Foreskin fibroblast (primary cell): ENCODE measurements at places on chromosomes 5 and 9.

- DNase-seq = peak; percentile 77
These were observed 330.6 kb upstream of the MEF2C start for GRCh38 chr5:89213573-89213972.

DNA sequence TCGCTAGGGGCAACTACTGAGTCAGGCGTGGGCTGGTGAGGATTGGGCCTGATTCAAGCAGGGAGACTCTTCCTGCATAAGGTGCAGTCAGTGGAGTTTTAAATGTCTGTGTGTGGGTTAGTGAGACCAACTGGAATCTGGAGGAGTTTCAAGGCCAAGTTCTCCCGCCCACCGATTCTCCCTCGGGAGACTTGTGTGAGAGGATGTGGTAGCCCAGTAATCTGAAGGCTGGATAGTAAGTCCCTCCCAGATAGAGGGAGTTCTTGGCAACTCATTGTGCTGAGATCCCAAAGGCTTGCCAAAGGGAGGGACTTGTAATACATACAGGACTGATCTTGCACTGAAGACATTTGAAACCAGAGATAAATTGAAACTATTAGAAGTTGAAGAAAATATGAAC lies 51.8 kb downstream of the WDR36 start:
- DNase-seq = peak; percentile 64

- DNase-seq = no peak
These were observed 60.6 kb downstream of the FAM174A start for GRCh38 chr5:100595812-100596173.

DNA sequence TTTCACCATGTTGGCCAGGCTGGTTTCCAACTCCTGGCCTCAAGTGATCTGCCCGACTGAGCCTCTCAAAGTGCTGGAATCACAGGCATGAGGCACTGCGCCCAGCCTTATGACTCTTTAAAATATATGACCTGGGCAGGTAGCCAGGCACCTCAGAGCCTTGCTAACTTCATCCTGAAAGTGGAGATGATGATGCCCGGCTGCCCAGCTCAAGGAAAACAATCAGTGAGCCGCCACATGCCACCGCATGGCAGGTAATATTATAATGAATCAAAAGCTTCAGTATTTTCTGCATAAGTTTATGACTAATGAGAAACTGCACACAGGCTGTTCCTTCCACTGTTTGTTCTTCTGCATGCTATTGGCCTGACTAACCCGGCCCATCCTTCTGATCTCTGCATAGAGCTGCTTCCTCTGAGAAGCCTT lies 30.4 kb upstream of the DMRT1 start:
- DNase-seq = peak; percentile 11

DNA sequence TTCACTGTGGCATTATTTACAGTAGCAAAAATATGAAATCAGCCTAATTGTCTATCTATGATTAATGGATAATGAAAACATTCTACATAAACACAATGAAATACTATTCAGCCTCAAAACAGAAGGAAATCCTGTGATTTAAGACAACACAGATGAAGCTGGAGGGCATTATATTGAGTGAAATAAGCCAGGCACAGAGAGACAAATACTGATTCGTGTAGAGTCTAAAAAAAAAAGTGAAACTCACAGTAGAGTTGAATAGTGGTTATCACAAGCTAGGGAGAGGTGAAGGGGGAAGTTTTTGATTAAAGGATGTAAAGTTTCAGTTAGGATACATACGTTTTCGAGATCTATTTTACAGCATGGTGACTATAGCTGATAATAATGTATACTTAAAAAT lies 122.2 kb downstream of the ADAMTS6 start:
- DNase-seq = no peak

DNA sequence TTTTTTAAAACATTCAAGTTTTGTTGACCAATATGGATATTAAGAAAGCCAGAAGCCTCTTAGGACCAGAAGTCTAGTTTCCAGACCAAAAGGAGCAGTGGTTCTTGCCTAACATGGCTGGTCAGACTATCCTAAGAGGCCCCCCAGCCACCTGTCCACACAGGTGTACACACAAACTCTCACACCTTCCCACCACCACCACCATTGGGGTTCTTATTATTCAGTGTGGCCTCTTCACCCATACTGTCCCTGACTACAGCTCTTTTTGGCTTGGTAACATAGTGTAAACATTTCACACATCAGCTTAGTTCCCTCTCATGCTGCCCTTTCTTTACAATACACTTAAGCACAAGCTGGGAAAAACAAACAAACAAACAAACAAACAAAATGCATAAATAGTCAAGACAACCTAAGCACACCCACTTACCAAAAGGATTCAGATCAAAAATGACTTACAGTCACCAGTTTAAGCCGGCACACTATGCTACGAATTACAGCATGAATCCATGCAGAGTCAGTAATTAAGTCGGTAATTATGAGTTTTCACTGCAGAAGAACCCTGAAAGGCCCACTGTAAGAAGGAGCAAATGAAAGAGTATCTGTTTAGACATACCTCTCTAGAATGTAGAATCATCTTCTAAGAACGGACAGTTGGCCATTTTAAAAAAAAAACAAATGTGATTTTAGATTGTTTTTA lies 9.5 kb downstream of the LHFPL2 start:
- DNase-seq = no peak

- no peak for DNase-seq
These were observed 309.1 kb downstream of the NSG2 start for GRCh38 chr5:174354571-174354970.

GRCh38 chr5:143571642-143572624 lies 168.4 kb upstream of the NR3C1 start:
- DNase-seq = no peak

DNA sequence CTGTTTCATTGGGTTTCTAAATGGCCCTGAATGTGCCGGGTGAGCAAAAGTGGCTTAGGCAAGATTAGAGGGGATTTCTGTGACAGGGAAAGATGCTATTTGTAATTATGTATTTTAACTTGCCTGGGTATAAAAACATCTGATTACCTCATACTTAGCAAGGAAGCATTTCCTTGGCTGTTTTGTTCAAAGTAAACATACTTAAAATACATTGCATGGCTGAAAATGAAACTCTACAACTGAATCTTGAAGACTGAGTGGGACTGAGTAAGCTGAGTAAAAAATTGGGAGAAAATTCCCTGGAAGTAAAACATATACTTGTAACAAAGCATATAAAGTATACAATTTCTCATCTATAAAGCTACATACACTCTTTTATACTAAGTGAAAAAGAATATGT lies 197.5 kb downstream of the IRX1 start:
- no peak for DNase-seq

- no peak for DNase-seq
These were observed 84.0 kb downstream of the MARCHF11 start for GRCh38 chr5:16095612-16096011.

- peak; percentile 65 for DNase-seq
These were observed 1.0 kb upstream of the TPM2 start for GRCh38 chr9:35690614-35691333.

GRCh38 chr5:131230406-131230805 lies 33.4 kb upstream of the CDC42SE2 start:
- DNase-seq = no peak

DNA sequence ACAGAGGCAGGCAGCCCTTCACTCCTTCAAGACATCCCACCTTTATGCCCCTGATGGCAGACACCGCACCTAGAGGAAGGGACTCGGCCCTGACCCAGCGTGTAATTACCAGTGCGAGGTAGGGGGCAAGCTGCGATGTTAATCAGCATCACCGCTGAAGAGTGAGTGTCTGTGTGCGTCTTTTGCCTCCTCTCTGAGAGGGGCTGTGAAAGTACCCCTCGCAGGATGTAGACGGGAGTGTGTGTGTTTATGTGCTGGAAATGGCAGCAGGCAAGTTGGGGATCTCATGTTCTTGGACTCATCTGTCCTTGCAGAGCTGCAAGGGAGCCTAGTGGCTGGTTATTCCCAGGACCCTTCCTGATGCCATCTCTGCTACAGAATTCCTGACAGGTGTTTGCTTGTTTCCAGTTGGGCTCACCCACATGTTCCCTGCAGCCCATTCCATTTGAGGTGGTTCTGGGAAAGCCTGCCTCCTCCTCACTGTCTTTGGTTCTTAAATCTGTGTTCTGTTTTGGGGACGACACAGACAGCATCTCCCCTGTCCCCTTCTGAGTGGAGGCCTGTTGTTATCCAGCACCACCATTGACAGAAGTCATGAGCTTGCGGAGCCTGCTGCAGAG lies 70.5 kb downstream of the ZNF618 start:
- no peak for DNase-seq

GRCh38 chr5:134659922-134660321 lies 11.3 kb downstream of the SEC24A start:
- no peak for DNase-seq

DNA sequence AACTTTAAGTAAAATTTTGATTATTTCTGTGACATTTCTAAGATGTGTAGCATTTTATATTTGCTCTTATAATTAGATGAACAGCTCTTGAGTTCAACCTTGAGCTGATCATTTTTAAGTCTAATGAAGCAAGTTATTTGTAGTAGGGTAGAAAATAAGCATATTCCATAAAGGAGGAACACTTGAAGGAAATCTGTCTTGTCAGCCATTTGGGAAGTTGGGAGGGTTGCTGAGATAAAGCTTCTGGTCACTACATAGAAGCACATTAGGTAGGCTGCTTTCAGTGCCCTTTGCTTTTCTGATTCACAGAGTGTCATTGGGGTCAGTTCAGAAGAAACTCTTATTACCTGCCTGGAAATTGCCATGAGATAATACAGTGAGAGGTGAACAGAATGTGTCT lies 44.1 kb downstream of the SEC24A start:
- DNase-seq = no peak

GRCh38 chr5:59134471-59135163 lies 551.7 kb downstream of the RAB3C start:
- DNase-seq = no peak

GRCh38 chr9:137688725-137689124 lies 69.9 kb downstream of the EHMT1 start:
- DNase-seq = no peak

DNA sequence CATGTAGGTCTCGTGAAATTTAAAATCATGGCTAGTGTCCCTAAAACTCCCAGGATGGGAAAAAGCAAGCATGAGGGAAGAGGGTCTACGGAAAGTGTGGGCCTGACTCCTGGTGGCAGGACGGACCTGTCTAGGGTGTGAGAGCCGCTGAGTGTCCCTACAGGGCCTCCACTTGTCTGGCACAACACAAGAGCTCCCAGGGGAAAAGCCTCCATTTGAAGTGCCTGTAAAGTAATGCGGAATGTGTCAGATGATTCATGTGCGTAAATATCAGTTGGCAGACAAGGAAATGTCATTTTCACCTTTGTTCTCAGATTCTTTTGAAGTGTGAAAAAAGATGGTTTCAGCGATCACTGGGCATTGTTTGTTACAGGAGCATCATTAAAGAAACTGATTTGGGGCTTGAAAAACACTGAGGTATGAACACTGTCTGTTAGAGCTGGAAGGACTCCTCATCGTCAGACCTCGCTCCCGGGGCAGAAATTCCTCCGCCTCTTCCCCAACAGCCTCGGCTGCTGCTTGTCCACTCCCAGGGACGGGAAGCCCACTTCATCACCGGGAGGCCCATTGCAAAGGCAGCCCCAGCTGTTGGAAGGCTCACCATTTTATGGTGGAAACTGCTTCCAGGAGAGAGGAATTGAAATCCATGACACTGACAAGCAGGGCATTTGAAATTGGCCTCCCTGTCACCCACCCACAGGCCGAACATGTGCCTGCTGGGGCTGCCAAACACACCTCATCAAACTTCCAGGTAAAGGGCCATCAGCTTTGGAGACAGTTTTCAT lies 240.8 kb downstream of the FSTL4 start:
- DNase-seq = no peak

DNA sequence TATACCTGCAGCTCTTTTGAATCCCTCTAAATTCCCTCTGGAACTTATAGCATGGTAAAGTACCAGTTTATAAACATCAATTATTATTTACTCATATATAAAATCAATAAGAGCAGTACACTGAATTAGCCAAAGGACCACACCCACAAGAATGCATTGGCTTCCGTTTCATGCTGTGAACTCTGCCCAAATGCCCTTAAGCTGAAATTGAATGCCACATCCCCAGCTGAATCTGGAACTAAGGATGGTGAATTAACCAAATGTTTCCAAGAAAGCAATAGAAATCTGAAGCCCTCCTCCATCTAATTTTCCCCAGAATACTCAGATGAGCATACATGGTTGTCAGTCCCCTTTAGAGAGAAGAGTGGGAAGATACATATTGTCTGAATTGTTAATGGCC lies 436.4 kb upstream of the FTMT start:
- peak; percentile 33 for DNase-seq

- peak; percentile 92 for DNase-seq
These were observed at the start of gene PCDHGA12 for GRCh38 chr5:141430332-141431113. TSS of gene PCDHGA12 (plus strand) at chr5:141430507. CDS start at chr5:141430760, 253 bp downstream.

GRCh38 chr5:142713121-142713706 lies 27.3 kb upstream of the FGF1 start:
- DNase-seq = peak; percentile 67

- peak; percentile 94 for DNase-seq
These were observed 116.1 kb upstream of the RASA1 start for GRCh38 chr5:87151547-87151946.

DNA sequence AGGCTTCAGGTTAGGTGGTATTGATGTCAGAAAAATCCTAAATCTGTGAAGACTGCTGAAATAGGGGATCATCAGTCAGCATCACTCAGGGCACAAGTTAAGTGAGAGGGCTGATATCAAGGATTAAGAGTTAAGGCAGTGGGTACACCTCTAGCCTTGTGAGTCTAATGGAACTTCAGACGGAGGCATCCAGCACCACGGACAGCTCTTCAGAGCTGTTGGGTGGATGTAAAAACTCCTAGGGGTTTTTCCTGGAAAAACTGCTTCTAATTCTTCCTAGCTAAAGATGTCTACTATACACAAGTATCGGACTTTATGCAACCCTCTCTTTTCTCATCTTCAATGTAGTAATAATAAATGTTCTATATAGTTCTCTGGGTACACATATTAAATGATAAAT lies 165.9 kb downstream of the SH3GL2 start:
- peak; percentile 8 for DNase-seq

GRCh38 chr5:93279296-93279963 lies 301.6 kb downstream of the NR2F1-AS1 start:
- DNase-seq = no peak

DNA sequence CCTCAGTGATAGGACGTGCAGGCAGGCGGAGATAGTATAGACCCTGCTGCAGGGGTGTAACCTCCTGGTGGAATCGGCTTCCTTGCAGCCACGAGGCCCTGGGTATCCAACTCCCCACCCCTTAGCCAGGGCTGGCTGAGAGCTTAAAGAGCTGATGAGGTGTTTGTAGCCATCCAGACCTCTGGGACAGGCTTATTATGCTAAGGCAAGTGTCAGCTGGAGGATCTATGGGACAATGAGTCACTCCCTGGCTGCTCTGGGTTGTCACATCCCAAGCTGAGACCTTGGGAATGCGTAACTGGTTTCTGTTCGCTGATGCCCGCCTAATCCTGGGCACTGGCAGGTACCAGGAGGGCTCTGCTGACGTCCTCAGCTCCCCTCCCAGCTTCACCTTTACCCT lies 38.9 kb downstream of the DAB2IP start:
- no peak for DNase-seq

GRCh38 chr5:82106207-82106606 lies 134.4 kb downstream of the ATG10 start:
- DNase-seq = no peak

- DNase-seq = no peak
These were observed 130.9 kb downstream of the CD180 start for GRCh38 chr5:67065696-67066095.

GRCh38 chr5:152864991-152865390 lies 459.9 kb upstream of the NMUR2 start:
- no peak for DNase-seq

- no peak for DNase-seq
These were observed 93.0 kb upstream of the ANKRD55 start for GRCh38 chr5:56326116-56326515.
